ENCODE measurements at places on chromosomes 1 and 21. TPM values are rescaled to one million over a fixed set of nuclear protein-coding genes. Genes with fewer than 3 reads are reported as not detected.

LCE2A gene
- not detected for total RNA-seq

CLSTN1 gene
- total RNA-seq: 106 TPM

TBX19 gene
- total RNA-seq: 2.6 TPM

GRCh38 chr1:13763991-13764390 is 64.0 kb downstream of the PRDM2 start:
- peaks cover 73% of the 10 kb centered on the region for H3K4me1 ChIP-seq
- no peak for DNase-seq
- no peak overlapping the region for H3K27ac ChIP-seq
- H3K36me3 ChIP-seq: no peaks in the 10 kb centered on the region
- no peak overlapping the region for H3K4me3 ChIP-seq

All from left lung (tissue), 14 donors.